ENCODE measurements at places on chromosomes 6 and 20. TPM values are rescaled to one million over a fixed set of nuclear protein-coding genes. Genes with fewer than 3 reads are reported as not detected.

The NCOA3 gene
- total RNA-seq: 20.3 TPM

The SLC22A23 gene
- total RNA-seq: 7.0 TPM

The SPATA2 gene
- 1.7 TPM for total RNA-seq

The ANGPT4 gene
- under 0.01 TPM for total RNA-seq

The AKAP12 gene
- 14.4 TPM for total RNA-seq

The LY6G5C gene
- 0.90 TPM for total RNA-seq

The TSPO2 gene
- total RNA-seq: 0.38 TPM

- no peak for DNase-seq
Measured at GRCh38 chr6:168196881-168197635, 118.0 kb upstream of the FRMD1 start.

- DNase-seq: no peak
Measured at GRCh38 chr6:148140772-148141557, 201.7 kb upstream of the SASH1 start.

- no peak for DNase-seq
Measured at GRCh38 chr6:32086661-32087573, 22.2 kb downstream of the TNXB start.

DNA sequence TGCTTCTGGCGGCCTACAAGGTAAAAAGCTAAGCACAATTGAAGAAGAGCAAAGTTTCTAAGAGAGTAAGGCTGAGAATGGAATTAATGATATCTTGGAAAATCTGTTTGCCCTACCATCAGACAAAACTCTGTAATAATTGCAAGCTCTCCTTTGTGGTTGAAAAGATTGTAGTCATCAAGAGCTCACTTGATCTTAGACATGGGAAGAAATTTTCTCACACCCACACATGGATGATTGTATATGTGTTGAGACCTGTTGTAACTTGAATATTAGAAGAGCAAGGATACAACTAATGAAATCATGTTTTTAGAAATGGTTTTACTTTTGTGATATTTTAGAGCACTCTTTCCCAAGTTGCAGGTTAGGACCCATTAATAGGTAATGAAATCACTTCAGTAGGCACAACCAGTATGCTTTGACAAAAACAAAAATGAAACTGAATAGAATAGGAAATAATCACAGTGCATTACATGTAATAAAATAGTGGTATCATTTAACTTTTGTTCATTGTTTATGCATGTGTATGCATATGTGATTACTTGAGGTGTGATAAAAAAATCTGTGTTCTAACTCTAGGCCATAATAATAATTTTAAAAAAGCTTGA lies 14.0 kb downstream of the DCBLD1 start:
- DNase-seq: no peak

- DNase-seq: no peak
Measured at GRCh38 chr20:36544134-36545018, 3.1 kb downstream of the MYL9 start.

- no peak for DNase-seq
Measured at GRCh38 chr6:157386023-157386422, 5.0 kb downstream of the ZDHHC14 start.

- DNase-seq: no peak
Measured at GRCh38 chr6:6987749-6988148, 120.0 kb upstream of the RREB1 start.

DNA sequence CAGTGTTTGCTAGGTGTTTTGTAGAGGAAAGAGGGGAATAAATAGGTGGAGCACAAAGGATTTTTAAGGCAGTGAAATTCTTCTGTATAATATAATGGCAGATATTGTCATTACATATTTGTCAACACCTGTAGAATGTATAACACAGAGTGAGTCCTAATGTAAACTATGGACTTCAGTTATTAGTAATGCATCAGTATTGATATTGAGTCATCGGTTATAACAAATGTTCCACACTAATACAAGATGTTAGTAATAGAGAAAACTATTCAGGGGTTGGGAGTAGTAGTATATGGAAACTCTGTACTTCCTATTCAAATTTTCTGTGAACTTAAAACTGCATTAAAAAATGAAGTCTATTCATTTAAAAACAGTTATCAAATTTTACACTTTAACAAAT lies 299.2 kb downstream of the UBE3D start:
- DNase-seq: no peak

GRCh38 chr20:50403565-50404418 lies 106.4 kb upstream of the PTPN1 start:
- no peak for DNase-seq

DNA sequence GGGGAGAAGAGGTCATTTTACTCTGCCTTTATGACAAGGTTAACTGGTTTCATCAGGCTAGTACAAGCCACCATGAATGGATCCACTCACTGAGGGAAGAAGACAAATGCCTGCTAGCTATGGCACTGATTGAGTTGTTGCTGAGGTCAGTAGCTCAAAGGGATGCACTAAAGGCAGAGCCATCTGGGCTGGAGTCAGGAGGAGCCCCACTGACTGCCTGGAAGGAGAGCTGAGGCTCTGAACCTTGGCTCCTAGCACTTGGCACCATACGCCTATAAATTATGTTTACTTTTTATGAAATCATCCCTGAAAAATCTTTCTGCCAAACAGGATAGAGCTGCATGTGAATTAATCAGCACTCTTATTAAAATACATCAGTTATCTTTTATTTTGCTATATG lies 104.6 kb downstream of the DTD1 start:
- no peak for DNase-seq

DNA sequence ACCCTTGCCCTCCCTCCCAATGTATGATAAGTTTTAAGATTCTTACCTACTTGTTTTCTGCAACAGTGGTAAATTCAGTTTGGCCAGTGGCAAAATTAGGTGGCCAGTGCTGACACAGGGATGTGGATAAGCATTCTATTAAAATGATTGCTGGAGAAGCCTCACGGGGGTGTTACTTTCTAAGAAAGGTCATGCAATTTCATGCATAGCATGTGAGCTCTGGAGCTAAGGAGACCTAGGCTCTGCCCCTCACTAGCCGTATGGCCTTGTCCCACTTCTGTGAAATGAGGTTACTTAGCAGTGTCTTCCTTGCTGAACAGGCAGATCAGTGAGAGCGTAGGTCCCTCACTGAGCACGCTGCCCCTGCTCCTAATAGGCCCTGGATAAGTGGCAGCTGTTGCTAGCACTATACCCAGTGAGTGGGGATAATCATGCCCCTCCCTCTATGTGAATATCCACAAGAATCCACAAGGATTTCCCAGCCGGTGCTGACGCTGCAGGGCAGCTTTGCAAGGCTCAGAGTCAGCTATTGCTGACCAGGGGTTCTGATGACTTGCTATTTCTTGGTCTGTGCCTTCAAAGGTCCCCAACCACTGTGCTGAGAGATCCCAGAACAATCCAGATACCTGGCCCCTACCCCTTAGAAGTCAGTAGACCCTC lies 86.5 kb upstream of the MRPS10 start:
- no peak for DNase-seq

- DNase-seq: no peak
Measured at GRCh38 chr20:43446361-43446879, 11.3 kb upstream of the SRSF6 start.

DNA sequence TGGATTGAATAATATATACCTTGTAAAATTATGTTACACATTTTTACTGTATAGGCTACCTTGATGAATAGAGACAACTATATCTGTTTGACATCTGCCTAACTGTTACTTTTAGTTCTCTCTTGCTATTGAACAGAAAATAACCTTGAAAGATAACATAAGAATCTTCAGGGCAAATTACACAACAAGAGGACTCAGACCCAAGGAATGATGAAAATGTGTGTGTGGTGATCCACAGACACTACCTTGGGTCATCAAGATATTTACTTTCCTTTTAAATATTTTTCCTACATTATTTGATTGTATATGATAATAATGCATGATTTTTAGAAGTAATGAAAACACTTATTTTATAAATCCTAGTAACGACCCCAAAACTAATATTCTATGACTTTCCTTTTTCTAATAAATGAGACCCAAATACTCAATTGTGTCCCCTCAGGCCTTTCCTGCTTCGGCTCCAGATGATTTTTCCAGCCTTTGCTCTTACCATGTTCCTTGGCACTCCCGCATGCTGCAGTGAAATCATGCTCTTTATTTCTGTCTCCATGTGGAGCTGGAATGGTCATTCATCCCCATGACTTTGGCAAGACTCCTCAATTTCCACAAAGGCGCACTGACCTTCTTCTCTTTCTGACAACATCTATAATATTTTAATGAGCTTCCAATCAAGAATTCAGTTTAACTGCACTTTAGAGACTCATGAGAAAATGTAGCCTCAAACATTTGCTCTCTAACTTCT lies 187.6 kb downstream of the EPM2A start:
- no peak for DNase-seq

DNA sequence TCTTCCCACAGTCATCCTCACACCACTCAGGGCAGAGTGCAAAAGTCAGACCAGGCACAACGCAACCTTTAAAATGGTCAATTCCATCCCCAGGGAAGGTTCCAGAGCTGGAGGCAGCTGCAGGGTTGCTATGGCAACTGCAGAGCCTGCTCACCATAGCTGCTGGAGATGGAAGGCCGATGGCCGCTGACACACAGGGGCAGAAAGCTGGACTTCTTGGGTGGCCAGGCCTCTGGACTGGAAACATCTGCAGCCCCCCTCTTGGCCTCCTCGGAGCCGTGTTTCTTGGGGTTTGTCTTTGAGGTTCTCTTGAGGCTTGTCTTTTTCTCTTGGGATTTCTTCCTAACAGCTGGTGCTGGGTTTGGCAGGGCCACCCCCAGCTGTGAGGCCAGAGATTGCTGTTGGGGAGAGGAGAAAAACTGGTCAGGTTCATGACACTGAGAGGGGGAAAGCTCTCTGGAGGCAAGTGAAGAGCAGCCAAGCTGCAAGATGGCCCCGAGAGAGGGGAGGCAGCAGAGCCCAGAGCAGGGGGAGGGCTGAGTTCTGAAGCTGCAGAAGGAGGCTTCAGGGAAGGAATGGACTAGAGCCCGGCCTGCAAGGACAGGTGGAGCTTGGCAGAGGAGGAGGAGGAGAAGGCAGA lies 10.2 kb downstream of the BNIP5 start:
- DNase-seq: no peak

DNA sequence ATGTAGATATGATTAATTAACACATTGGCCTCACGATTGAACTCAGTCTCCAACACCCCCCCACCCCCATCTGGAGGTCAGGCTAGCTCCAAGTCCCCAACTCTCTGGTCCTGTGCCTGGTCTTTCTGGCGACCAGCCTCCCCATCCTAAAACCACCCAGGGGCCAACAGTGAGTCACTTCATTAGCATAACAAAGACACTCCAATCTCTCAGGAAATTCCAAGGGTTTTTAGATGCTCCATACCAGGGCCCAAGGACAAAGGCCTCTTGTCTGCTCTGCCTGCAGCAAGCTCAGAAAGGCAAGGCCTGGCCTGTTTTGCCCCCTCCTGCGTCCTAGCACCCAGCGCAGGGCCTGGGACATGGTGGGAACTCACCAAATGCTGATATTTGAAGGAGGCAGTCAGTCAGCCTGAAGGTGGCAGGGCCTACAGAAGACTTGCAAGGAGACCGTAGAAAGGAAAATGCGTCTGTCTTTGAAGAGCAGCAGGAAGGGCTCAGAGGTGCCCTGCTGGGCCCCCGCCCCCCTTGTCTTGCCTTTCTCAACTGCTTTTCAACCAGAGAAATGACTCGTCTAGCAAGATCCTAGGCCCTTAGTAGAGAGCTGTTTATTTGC lies 184.7 kb downstream of the CDH4 start:
- DNase-seq: no peak

- DNase-seq: peak; percentile 25
Measured at GRCh38 chr20:51800060-51800871, 2.1 kb downstream of the SALL4 start.

DNA sequence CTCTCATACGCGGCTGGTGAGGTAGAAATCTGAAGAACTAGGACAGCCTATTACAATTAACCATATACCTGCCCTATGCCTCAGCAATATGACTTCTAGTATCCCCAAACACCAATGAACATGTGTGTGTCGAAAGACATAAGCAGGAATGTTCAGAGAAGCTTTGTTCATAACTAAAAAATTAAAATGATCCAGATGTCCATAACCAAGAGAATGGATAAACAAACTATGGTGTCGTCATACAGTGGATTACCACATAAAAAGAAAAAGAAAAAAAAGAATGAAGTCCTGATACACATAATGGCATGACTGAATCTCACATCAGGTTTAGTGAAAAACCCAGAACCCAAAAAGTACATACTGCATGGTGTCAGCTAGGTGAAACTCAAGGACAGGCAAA lies 73.9 kb downstream of the MDN1 start:
- DNase-seq: no peak

DNA sequence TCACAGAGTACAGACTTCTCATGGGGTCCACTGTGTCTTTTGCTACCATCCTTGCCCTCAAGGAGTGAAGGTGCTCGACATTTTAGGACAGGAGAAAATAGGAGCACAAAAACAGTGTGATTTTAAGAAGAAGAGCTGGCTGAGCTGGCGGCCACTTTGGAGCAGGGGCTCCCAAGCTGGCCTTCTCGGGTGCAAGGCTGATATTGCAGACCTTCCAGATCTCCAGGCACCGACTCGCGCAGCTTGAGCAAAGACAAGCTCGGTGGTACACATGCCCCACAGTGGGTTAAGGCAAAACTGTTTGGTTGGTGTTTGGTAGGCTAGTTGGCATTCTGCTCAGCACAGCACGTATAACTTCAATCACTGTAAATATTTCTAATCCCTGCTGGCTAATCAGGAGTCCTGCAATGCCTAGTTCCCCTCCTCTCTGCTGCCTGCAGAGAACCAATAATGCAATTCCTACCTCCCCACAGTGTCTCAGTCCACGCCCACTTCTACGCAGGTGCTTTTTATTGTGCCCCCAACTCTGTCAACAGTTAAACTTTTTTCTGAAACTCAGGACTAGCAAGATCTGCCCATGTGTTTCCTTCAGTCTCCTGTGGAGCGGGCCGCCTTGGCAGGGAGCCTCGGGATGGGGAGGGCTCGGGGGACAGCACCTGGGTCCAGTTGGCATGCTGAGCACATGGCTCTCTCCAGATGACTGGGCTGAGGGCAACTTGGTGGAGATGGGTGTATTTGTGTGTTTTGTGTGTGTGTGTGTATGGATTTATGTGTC lies 12.7 kb upstream of the SMOC2 start:
- DNase-seq: no peak

GRCh38 chr6:47727391-47727790 lies 29.0 kb downstream of the ADGRF4 start:
- no peak for DNase-seq

GRCh38 chr6:138397128-138398122 lies 6.6 kb upstream of the HEBP2 start:
- DNase-seq: no peak

GRCh38 chr20:21380711-21381110 lies 16.6 kb downstream of the NKX2-4 start:
- DNase-seq: no peak

Measured in thymus (tissue), 14 donors.